ENCODE measurements at places on chromosomes 2 and 18.

DNA sequence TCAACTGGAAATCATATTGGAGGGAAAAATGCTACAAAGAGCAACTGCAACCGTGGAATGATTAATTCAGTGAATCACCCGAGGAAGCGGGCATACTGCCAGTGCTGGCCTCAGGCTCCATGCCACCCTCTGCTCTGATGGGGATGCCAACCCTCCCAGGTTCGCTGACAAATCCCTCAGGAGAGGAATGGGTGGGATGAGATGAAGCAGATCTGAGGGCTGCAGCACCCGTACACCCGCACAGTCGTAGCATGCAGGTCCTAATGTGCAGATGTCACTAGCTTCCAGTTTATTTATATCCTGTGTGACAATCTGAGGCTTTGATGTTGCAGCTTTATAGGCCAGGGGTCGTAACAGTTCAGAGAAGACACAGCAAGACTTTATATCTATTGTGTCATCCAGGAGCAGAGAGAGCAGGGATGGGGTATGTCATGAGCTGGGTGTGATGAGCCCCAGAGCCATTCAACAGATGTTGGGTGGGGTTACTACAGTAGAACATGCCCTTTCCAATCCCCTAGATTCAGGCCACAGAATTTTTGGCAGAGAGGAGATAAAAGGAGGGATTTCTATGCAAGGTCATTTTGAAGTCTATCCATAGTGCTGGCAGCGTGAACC is 44.6 kb downstream of the DPP4 start:
- no peak for DNase-seq

DNA sequence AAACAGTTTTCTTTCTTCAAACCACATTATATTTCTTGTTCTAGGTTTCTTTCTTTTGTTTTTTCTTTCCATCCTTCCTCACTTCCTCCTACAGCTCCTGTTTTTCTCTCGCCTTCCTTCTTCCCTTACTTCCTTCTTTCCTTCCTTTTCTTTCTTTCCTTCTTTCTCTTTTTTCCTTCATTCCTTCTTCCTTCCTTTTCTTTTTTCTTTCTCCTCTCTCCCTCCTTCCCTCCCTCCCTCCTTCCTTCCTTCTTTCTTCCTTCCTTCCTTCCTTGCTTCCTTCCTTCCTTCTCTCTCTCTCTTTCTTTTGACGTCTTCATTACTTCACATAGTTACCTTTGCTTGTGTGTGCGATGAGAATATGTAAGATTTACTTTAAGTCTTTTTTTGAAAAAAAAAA is 470.0 kb upstream of the FSIP2 start:
- no peak for DNase-seq

DNA sequence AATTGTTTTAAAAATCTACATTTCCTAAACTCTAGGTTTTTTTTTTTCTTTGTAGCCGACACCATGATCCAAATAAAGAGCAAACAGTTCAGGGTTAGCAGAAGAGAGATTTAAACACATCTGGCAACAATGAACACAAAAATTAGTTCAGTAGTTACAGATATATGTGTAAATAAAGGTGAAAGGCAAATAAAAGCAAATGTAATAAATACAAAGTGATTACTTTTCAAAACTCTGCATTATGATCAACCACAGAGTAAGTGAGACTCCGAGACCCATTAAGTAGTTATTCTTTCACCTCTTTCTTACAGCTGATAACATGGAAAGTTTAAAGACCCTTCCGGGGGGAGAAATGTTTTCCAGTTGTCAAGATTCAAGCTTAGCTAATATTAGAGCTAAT is 716 bp downstream of the CALCRL start:
- DNase-seq = no peak

DNA sequence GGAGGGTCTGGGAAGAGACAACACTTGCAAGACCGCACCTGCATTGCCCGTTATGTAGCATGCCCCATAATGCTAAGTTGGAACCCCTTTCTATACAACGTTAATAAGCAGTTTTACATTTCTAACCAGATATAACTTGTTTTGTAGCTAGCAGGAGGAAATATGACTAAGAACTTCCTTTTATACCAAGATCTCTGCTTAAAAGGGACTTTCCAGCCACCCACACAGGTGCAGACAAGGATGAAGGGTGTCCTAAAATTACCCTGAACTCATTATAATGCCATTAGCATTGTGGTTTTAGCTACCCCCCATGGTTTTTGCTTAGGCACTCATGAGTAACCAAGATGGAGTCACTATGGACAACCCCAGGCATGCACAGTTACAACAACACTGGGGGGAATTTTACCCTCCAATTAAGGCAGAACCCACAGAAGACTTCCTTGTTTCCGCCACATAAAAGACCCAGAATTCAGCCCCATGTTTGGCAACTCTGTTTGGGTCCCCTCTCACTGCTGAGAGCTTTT is 362.8 kb downstream of the CBLN2 start:
- DNase-seq = no peak

DNA sequence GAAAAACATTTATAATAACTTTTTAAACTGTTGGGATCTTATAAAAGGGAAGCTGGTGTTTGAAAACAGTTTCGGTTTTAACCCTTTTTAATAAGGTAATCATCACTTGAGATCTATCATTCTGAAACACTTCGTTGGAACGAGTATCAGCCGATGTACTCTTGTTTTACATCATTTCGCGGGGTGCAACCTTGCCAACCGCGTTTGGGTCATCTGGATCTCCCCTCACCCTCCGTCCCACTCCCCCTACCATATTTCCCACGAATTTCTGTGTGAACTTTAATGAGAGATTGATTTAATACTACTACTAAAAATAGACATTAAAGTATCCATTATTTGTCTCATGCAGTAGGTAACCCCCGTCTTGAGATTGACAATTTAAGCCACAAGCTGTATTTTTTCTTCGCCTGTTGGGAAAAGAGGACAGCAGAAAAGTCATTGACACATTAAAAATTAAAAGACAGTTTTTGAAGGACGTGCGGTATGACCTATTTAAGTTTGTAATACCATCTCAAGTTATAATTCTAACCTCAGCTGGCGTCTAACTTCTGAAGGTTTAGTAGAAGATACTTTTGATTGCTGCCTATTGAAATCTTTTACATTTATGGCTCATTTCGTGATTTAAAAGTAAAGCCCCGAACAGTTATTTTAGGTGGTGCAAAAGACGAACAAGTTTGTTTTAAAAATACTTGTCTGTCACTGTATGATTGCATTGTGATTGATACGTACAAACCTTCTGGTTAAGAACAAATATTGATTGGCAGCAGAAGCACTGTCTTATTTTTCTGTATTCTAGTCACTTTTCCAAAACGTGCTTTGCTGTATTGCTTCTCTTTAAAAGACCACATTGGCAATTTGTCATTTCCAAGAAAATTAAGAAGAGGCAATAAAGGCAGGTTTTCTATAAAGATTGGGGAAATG is 1.5 kb downstream of the CREB1 start:
- no peak for DNase-seq

GRCh38 chr2:100460904-100461530 is 9.3 kb upstream of the NMS start:
- DNase-seq = no peak

- no peak for DNase-seq
Measured at GRCh38 chr18:26791676-26792075, 73.8 kb downstream of the AQP4 start.

Data from NCI-H2081 treated with DMSO at 0.1 percent for 48 hours (cell line).